ENCODE measurements at places on chromosomes 7 and 10. TPM values are rescaled to one million over a fixed set of nuclear protein-coding genes. Genes with fewer than 3 reads are reported as not detected.

The KLLN gene
- total RNA-seq = 0.71 TPM

The ARHGAP22 gene
- total RNA-seq = 27.6 TPM

The CISD1 gene
- 44.3 TPM for total RNA-seq

The CDH23 gene
- not detected for total RNA-seq

The TSPAN15 gene
- 14.0 TPM for total RNA-seq

The TMEM229A gene
- not detected for total RNA-seq

The BAIAP2L1 gene
- 1.2 TPM for total RNA-seq

The ELN gene
- 1.7 TPM for total RNA-seq

The MRC1 gene
- not detected for total RNA-seq
